Pancreas (tissue), 10 donors: ENCODE measurements at places on chromosomes 5 and 9. TPM values are rescaled to one million over a fixed set of nuclear protein-coding genes. Genes with fewer than 3 reads are reported as not detected.

FSD1L gene
- total RNA-seq, result 3.0 TPM

NANS gene
- 22.8 TPM for total RNA-seq

SMIM33 gene
- not detected for total RNA-seq

TYRP1 gene
- not detected for total RNA-seq

TTLL11 gene
- total RNA-seq, result 6.7 TPM

ADAMTS2 gene
- total RNA-seq, result 18.5 TPM

KIF4B gene
- not detected for total RNA-seq

DNAH5 gene
- 3.1 TPM for total RNA-seq

CYLC2 gene
- not detected for total RNA-seq

ZNF367 gene
- total RNA-seq, result 1.1 TPM

CD180 gene
- 1.3 TPM for total RNA-seq

PCSK1 gene
- 4.8 TPM for total RNA-seq

IL33 gene
- total RNA-seq, result 4.4 TPM

LCN9 gene
- total RNA-seq, result not detected

PSD2 gene
- 0.66 TPM for total RNA-seq

SCGB3A2 gene
- total RNA-seq, result not detected

CSNK1G3 gene
- total RNA-seq, result 19.4 TPM

SPINK7 gene
- total RNA-seq, result not detected

STRBP gene
- 17.8 TPM for total RNA-seq

KCNT1 gene
- 0.12 TPM for total RNA-seq

C9 gene
- not detected for total RNA-seq

SLC9A3 gene
- 1.1 TPM for total RNA-seq

ADAMTSL1 gene
- total RNA-seq, result 2.1 TPM

IL3 gene
- total RNA-seq, result not detected

TAF11L5 gene
- total RNA-seq, result not detected

PRR16 gene
- 0.54 TPM for total RNA-seq

SLC36A2 gene
- total RNA-seq, result not detected

OTULINL gene
- total RNA-seq, result 13.0 TPM

TRPM3 gene
- total RNA-seq, result 0.22 TPM

TMOD1 gene
- 8.9 TPM for total RNA-seq

MLANA gene
- total RNA-seq, result not detected

FOXD4L3 gene
- total RNA-seq, result not detected

DRD1 gene
- 0.06 TPM for total RNA-seq

KIF27 gene
- 5.3 TPM for total RNA-seq

CLTB gene
- 31.0 TPM for total RNA-seq

HAND1 gene
- total RNA-seq, result 0.09 TPM

NTRK2 gene
- total RNA-seq, result 12.4 TPM

BSPRY gene
- 23.5 TPM for total RNA-seq

FBN2 gene
- 0.51 TPM for total RNA-seq

MYMK gene
- not detected for total RNA-seq

FAM221B gene
- not detected for total RNA-seq
